Bone marrow (tissue), 2 donors: ENCODE measurements at places on chromosomes 7 and 10.

- DNase-seq: no peak
Observed at GRCh38 chr10:61244261-61244775, 208.9 kb downstream of the TMEM26 start.

- DNase-seq: no peak
Observed at GRCh38 chr10:60382946-60383681, 6.6 kb downstream of the ANK3 start.

GRCh38 chr10:8054244-8054493, 319 bp upstream of the GATA3 start:
- no peak for DNase-seq

- DNase-seq: no peak
Observed at GRCh38 chr10:16520900-16521299, 779 bp downstream of the C1QL3 start.

DNA sequence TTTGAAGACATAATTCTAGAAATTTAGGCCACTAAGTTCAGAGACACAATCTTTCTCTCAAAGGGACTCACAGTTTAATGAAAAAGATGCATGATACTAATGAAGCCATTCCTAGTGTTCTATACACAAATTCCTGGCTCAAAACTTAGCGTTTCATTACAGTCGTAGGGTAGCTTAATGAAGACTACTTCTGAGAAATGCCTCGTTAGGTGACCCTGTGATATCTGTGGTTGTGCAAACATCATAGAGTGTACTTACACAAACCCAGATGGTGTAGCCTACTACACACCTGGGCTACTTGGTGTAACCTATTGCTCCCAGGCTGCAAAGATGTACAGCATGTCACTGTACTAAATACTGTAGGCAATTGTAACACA, 488 bp upstream of the CHCHD3 start:
- DNase-seq: no peak

DNA sequence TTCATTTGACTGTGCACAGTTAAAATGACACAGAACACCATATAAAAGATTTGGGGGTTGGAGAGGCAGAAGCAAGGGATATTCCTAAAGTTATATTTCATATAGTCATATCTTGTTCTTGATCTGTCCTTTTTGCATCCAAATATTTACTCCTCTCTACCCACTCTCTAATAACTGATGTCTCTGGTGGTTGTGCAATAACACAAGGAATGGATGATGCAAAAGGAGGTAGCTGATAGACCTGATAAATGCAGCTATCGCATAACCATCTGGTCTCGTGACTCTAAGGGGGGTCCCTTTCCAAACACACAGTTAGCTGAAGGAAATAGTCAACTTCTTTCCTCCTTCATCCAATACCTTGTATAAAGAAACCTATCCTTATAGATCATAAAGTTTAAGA, 123.1 kb downstream of the POLR1F start:
- no peak for DNase-seq

DNA sequence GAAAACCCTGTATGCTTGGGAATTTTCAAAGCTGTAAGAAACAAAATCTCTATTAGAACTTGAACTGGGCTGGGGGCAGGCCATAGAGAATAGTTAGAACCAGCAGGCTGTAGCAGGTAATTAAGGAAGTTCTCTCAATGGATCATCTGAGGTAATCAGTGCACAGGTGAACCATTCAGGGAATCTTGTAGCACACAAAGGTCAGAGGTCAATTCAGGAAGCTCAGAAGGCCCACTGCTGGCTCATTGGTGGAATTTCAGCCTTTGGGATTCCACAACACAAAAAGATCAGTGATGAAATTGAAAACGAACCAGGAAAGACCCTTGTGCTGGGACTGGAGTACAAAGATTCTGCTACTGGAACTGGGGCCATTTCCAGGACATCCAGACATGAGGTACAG, 82.0 kb downstream of the TMEM168 start:
- no peak for DNase-seq

GRCh38 chr10:22560913-22561239, 153.5 kb downstream of the PIP4K2A start:
- no peak for DNase-seq

DNA sequence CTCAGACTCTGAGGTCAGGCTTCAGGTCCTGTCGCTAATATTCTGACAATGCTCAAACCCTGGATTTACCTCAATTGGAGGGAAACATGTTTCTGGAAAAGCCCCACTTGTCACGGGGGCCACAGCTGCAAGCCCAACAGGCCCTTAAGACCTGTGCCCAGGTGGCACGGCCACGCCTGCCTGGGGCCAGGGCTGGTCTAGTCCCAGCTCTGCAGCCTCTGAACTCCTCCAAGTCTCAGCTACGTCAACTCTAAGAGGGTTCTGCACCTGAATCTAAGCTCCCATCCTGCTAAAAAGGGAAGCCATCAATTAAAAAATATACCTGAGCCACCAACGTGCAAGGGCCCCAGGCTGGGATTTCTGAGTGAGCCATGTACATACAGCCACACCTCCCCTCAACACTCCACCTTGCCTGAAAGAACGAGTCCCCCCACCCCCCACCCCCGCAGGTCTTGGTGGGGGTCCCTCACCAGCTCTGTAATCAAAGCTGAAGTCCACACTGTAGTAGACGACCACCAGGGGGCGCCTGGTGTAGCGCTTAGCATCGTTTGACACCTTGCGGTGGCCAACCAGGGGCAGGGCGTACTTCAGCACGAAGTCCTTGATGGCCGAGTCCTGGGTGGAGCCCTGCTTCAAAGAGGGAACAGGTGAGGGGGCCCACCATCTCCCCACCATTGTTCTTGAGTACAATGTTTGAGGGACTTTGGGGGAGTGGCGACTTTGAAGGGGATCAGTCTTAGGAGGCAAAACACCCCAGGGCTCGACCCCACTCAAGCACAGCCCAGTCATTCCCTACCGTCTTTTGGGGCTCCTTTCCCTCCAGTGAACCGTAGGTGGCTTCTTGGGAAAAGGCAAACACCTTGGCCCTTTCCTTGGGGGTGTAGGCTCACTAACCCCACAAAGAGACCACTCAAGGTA, 22.6 kb downstream of the PDIA4 start:
- DNase-seq: peak; percentile 32

GRCh38 chr7:139382439-139382838, 22.7 kb downstream of the LUC7L2 start:
- DNase-seq: no peak

GRCh38 chr7:43658718-43659548, 70.4 kb downstream of the COA1 start:
- no peak for DNase-seq

DNA sequence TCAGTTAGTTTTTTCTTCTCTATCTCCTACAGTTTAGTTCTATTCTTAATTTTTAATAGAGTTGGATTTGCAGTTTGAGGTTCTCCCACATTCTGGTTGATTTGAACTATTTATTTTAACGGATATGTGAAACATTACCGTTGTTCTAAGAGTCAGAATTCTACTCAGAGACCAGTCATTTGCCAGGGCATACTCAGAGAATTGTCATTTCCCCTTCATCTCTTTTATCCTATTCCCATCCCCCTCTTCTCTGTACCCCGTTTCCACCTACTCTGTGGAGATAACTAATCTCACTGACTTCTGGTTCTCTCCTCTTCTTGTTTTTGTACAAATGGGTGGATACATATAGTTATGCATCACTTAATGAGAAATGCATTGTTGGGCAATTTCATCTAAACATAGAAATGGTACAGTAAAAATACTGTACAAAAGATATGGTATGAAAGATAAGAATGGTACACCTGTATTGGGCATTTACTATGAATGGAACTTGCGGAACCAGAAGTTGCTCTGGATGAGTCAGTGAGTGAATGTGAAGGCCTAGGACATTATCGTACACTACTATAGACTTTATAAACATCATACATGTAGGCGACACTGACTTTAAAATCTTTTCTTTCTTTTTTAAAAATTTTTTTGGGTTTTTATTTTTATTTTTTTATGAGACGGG, 53.1 kb downstream of the INPP5F start:
- DNase-seq: no peak

DNA sequence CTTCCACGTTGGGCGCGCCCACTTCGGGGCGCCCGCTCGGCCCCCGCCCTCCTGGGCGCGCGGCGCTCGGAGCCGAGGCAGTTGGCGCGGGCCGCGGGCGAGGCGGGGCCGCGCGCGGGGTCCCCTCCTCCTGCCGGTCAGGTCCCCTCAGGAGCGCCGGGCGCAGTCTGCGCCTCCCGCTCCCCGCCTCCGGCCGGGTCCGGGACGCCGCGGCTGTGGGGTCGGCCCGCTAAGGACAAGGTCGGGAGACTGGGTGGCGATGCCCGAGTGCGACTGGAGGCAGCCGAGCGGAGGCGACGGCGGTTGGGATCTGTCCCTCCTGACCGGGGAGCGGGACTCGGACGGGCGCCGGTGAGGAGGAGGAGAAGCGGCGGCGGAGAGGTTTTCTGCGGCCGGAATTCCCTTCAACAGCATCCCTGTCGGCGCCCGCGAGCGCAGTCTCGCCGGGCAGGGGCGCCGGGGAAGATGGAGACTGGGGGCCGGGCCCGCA, at the start of gene ATRNL1:
Gene ATRNL1, plus strand, starts transcription at position 80 of the 490 bp plus-strand sequence. Its CDS starts 386 bp downstream, at position 466.
- no peak for DNase-seq

GRCh38 chr7:66348531-66348930, 143.4 kb downstream of the TPST1 start:
- no peak for DNase-seq

DNA sequence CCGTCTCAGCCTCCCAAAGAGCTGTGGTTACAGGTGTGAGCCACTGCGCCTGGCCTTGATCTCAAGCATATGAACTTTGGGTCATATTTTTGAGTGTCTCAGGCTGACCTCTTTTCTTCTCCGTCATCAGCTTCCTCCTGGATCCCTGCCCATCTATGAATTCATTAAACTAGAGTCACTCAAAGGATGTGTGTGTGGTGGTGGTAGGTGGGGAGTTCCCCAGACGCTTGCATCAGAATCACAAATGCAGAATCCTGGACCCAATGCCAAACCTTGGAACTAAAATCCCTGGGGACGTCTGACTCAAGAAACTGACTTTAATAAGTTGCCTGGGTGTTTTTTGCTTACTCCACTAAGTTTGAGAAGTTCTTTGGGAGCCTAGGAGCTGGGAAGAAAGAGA, 6.7 kb upstream of the CREB5 start:
- DNase-seq: no peak

GRCh38 chr10:88680958-88681357, 16.7 kb downstream of the LIPF start:
- no peak for DNase-seq

DNA sequence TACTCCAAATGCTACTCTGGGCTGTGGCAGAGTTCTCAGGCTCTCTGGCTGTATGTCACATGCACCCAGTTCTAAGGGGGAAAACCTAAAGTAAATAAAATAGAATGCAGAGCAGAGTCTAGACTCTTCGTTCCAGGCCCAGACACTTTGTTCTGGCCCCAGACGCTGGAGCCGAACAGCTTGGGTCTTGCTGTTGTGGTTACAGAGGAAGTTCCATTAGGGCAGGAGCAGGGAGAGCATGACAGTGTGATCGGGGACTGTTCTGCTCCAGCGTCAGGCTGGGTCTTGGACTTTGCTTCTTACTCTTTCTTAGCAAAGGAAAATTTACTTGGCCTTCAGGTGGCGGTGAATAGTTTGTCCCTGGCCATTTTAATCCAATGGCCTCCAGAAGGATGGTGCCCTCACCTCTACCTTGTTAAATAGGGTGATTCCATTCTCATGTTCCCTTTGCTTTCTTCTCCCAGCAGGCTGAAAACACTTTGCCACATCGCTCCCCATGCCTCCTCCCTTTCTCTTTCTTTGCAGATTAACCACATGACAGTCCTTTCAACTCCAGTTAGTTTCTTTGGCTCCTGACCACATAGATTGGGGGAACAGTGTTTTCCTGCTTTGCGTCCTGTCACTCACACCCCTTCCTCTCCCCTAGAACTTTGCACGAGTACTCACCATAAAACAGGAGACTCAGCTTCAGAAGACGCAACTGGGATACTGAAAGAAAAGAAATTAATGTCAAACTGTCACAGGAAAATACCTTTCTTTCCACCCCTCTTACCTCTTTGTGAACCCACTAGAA, 730.8 kb downstream of the SUGCT start:
- no peak for DNase-seq

DNA sequence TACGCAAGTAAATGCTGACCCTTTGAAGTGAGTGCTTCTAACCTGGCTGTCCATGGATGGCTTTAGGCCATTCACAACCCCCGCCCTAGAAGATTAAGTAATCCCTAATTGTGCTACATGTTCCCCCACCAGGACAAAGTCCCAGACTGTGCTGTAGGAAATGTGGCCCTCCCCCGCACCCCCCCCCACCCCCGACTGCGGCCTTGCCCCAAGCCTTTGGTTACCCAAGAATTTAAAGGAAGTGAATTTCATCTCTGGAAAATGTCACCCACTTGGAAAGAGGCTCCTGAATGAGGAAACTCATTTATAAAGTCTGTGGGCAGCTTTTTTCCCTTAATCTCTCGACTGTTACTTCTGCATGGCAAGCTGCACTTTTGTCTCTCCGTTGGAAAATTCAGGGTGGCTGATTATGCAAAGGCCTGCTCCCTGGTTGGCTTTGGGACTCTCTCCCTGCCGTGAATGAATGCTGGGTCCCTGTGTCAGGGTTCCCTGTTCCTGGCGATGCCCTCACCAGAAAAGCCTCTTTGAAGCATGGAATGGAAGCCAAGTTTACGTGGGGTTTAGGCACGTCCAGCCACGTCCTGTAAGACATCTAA, 31.4 kb upstream of the AQP1 start:
- no peak for DNase-seq

DNA sequence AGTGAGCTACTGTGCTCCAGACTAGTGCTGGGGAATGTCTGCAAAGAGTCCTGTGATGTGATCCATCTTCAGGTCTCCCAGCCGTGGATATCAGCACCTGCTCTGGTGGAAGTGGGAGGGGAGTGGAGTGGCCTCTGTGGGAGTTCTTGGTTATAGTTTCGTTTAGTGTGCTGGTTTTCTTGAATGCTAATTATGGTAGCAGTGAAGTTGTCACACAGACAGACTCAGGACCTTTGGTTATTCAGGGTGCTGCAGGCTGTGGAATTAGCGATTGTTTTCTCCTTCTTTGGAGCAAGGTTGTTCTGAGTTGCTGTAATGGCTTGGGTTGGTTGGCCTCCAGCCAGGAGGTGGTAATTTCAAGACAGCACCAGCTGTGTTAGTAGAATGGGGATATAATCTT, 132.7 kb upstream of the HGF start:
- DNase-seq: no peak

DNA sequence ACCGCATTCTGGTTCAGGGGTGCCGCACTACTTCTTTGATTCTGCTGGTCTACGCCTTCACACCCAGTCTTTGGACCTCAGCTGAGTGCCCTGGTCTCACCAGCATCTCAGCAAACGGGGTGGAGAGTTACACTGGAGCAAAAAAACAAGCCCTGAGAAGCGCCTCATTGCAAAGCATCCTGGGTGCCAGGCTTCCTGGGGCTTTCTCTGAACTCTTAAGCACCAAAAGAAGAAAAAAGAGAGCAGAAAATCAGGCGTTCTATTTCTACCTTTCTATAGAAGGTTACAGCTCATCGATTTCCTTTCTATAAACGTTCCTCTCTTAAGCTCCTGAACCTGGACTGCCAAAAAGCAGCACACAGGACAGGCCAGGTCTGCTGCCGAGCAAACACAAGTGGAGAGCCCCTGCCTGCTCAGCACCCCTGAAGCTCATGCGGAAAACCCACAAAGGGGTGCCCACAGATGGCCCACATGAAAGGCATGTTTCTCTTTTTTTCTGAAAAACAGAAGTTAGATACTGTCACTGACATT, 217.9 kb downstream of the SFMBT2 start:
- no peak for DNase-seq
